ENCODE measurements at places on chromosomes 16 and 17.

DNA sequence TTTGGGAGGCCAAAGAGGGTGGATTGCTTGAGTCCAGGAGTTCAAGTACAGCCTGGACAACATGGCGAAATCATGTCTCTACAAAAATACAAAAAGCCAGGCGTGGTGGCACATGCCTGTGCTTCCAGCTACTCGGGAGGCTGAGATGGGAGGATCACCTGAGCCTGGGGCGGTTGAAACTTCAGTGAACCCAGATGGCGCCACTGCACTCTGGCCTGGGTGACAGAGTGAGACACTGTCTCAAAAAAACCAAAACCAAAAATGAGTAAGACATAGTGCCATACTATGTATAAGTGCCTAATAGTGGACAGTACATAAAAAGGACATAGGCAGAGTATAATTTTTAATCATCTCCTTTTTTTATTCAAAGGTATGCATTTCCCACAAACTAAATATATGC is 4.0 kb downstream of the CTC1 start:
- DNase-seq = no peak

- no peak for DNase-seq
These were observed 20.4 kb upstream of the SOX9 start for GRCh38 chr17:72100470-72100869.

DNA sequence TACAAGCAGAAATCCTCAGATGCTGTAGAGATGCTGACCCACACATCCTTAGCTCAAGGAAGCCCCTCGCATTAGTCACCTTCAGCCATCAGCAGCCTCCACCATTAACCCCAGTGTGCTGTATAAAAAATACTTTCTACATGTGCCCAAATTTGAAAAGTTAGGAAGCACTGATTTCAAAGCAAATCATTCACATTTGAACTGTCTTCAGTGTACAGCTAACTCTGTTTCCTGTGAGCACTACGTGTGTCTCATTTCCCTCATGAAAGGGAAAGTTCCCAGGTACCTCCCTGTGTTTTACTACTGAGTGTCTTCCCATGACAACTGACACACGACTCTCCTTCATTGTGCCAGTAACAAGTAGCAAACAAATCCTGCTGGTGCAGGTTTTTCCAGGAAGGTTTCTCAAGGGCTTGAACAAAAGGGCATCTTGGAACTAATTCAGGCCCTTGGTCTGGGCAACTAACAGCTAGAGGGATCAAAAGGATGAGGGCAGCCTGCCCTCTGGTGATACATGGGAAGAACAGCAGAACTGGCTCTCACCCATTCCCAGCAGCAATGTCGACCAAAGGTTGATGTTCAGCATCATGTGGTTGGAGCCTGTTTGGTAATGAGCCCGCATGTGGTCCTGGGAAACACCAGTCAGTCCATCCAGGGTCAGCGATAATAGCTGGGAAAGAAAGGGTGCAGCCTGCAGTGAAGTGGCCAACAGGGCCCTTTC is 4.0 kb downstream of the SLC35B1 start:
- no peak for DNase-seq

DNA sequence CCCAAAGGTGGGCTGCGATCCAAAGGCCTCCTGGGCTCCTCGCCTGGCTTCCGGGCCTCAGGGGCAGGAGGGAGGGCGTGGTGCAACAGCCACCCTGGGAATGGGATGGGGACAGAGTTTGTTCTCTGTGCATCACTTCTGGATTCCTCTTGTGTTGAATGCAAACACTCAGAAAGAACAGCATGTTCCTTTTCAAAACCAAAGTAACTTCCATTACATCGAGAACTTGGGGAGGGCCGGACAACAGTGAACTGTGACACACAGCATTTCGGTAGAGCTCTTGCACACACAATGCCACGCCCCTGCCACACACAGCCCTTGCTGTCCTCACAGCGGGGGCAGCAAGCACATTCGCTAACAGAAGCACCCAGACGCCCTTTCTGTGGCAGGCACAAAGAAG is 36.1 kb upstream of the FASN start:
- no peak for DNase-seq

DNA sequence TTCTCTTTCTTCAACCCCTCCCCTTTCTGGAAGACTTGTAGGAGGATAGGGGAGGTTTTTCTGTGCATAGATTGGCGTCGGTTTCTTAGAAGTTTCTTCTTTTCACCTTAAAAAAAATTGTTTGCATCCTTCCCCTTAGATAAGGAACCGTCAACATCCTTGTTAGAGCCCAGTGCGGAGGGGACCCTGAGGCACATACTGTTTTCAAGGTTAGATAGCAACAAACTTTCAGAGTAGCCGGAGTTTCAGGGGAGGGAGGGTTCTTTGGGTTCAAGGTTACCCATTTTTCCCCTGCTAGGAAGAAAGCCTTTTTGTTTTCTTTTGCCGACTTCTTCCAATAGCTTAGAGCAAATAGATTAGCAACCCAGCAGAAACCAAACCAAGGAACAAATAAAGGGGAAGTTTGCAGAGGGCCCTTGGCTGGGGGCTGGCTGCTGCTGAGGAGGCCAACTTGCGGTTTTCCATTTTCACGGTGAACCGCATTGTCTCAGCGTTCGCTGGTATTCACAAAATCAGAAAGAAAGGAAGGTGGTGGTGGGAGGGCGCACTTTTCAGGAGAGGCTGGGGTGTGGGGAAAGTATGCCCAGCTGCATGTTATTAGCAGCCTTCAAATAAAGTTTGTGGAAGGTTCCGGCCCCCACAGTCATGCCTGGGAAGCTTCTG is 28.8 kb downstream of the MSI2 start:
- no peak for DNase-seq

DNA sequence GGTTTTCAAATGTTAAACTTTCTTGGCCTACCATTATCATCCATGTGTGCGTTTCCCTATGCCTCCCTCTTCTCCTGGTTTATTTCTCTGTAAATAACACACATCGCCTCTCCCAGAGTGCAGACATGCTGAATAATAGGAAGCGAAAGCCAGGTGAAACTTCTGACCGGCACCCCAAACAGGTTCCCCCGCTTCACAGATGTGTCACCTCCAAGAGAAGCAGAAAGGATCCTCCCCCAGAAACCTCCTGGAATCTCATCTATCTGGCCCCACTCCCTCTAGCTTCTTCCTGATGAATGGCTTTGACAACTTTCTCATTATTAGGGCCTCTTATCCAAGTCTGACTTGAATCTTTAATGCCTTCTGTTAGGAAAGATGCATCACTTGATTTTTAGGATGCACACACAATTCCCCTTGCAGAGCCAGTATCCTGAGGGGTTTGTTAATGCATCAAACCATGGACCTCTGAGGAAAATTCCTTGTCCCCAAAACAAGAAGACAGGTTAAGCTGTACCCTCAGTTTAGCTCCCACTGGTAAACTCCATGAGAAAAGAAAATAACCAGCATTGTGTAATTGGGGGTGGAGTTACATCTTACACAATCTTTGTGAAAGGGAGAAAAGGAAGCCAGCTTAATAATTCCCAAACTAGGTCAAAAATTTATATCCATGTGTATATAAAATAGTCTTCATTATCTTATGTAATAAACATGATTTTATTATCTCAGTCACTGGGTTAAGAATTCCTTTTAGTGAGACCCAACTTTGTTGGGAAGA is 20.1 kb upstream of the HYDIN start:
- no peak for DNase-seq

- no peak for DNase-seq
These were observed 485 bp upstream of the GDPD3 start for GRCh38 chr16:30113711-30114333.

DNA sequence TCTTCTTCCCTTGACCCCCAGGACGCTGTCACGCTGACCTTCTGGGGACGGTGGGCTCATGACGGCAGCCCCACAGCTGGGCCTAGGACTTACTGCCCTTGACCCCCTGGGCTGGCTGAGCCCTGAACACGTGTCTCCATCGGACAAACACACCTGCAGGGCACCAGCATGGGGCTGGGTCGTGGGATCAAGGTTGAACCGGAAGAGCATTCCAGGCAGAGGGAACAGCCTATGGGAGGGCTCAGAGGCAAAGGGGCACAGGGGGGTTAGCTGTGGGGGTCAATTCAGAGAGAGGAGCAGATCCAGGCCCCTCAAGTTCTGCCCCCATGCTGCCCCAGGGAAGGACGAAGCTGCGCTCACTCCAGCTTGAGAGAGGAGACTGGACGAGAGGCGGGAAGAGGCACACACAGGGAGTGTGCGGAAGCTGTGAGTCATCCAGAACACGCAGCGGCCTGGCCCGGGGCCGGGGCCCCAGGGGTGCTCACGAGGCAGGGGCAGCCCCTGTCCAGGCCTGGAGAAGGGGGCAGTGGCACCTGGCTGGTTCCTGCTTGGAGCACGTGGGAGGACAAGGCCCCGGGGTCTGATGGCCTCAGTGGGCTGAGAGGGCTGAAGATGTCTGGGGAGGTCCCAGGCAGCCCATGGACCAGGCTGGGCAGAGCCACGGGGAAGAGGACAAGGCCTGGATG is 9.9 kb downstream of the SSTR5 start:
- DNase-seq = no peak

- no peak for DNase-seq
These were observed 230.7 kb downstream of the MAF start for GRCh38 chr16:79369796-79370195.

- DNase-seq = no peak
These were observed 17.7 kb upstream of the DOK4 start for GRCh38 chr16:57504001-57504400.

GRCh38 chr16:61929776-61930175 is 106.5 kb downstream of the CDH8 start:
- DNase-seq = no peak

DNA sequence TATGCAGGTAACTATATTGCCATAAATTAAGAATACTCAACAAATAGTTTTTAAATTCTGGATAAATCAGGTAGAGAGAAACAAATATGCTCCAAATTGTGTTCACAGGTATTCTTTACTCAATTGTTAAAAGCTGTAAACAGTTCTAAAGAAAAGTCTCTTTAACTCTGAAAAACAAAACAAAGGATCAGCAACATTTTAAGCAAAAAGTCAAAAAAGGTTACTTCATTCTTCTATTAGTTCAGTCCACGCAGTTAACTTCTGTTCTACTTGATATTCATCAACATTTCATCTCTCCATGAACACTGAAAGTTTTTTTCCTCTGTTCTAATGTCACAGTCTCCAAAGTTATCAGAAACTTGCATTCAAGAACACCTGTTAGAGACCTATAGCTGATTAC is 47.9 kb downstream of the SCPEP1 start:
- no peak for DNase-seq

DNA sequence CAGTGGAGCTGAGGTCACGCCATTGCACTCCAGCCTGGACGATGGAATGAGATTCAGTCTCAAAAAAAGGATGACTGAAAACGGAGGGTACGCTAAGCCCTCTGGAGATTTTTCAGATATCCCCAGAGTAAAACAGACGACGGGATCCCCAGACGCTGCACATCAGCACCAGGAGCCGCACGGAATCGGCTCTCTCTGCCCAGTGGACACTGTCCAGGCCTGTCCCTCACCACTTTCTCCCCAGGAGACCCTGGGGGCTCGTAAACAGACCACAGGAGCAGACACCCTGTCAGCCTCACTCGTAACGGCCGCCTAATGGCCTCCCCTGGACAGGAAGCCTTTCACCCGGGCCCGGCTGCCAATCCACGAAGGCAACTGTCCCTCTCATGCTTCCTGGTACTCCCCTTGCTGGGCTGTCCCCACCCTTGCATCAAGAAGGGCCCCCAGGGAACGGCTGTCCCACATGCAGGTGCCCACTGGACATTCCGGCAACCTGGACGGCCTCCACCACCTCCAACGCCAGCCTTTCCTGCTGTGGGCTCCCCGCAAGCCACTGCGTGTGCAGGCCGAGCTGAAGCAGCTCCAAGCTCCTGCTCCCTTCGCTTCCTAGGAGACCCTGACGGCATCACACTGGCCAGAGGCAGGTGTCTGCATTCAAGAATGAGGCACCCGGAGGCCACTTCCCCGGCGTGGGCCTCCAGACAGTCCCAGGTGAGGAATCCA is 74.3 kb downstream of the TIMM22 start:
- no peak for DNase-seq

- DNase-seq = no peak
These were observed 2292.0 kb downstream of the TP53TG3F start for GRCh38 chr16:35751191-35751941.

DNA sequence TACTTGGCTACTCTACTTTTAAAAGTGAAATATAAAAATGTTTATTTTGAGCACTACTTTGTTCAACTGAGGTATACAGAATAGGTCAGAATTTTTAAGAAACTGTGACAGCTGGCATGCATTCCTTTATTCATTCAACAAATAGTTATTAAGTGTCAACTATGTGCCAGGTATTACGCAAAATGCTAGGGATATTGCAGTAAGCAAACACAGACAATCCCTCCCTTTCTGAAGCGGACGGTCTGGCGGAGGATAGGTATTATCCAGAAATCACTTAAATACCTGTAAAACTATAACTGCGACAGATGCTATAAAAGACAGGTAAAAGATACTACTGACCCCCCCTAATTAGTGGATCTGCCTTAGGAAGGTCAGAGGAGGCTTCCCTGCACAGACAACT is 26.1 kb downstream of the METTL16 start:
- no peak for DNase-seq

GRCh38 chr16:60771138-60771537 is 1265.1 kb downstream of the CDH8 start:
- no peak for DNase-seq

DNA sequence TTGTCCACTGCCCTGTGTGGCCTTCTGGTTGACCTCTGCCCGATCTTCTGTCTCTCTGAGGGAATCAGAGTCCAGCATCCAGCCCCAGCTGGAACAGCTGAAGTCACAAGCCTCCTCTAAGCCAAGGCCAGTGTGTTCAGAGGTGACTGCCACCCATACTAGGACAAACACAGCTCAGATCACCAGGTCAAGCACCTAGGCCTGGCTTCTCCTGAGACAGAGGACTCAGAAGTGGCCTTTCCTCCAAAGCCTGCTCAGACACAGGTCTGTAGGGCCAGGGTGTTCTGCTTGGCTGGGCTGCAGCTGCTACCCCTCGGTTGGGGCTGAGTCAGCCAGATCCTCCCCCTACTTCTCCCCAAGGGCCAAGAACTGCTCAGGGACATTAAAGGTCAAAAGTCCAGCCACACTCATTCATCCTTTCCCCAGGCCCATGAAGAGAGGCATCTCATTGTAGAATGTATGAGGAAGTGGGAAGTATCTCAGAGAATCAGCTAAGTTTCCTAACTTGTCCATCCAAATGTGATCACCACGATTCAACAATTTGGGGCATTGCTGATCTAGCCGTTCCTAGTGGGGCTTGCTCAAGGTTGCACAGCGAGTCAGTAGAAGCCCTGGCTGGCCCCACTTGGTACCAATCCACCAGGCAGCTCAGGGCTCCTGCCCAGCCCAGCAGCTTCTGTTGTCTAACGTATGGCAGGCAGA is 7.6 kb downstream of the SLC46A1 start:
- no peak for DNase-seq

GRCh38 chr17:15247891-15248529 is 17.1 kb downstream of the PMP22 start:
- no peak for DNase-seq
